ENCODE measurements at places on chromosomes 4 and X. TPM values are rescaled to one million over a fixed set of nuclear protein-coding genes. Genes with fewer than 3 reads are reported as not detected.

DNA sequence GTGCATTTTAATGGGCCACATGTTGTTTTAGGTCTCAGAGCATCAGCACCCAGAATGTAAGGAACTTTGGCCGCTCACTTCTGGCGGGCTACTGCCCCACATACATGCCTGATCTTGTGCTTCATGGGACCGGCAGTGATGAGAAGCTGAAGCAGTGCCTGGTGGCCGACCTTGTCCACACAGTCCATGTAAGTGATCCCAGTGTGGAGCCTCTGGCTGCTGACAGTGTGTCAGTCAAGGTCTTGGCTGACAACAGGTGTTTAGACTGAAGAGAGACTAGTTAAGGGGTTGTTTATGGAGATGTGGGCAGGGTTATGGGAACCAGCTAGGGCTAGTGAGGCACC is 101.4 kb downstream of the FNIP2 start:
- DNase-seq: no peak

Gene RTL5
- total RNA-seq: 6.3 TPM

Gene NDNF
- 5.1 TPM for total RNA-seq

DNA sequence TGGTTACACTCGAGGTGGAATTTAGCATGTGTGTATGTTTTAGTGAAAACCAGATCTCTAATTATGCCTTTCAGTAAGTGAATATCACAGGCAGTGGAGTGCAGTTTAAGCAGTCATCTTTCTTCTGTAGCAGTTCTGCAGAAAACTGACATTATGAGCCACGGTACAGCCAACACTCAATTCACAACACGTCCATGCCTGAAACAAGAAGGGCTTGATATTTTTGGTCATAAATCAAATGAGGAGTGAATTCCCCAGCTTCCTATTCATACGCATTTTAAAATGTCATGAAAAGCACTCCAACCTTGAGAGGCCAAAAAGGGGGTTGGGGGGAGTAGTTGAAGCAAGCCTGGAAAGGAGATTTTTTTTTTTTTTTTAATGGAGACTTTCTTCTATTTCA is 316.7 kb downstream of the ARHGAP10 start:
- no peak for DNase-seq

Measured in cardiac septum (tissue), 1 donor.